ENCODE measurements at places on chromosomes 3 and 15.

DNA sequence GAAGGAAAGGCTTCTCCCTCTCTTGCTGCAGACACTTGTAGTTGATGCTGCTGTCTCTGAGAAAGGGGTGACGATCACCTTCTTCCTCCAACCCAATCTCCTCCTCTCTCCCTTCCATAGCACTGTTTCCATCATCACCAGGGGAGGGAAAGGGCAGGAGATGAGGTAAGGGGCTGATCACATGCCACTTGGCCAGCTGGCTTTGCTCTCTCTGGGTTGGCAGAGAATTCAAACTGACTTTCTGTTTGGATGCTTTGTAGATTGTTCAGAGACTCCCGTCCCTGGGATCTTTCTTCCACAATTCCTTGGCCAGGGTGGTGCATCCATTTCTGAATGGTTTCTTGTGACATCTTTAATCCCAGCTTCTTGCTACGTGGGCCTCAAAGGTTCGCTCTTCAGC is 43.2 kb upstream of the ZNF148 start:
- DNase-seq: no peak

DNA sequence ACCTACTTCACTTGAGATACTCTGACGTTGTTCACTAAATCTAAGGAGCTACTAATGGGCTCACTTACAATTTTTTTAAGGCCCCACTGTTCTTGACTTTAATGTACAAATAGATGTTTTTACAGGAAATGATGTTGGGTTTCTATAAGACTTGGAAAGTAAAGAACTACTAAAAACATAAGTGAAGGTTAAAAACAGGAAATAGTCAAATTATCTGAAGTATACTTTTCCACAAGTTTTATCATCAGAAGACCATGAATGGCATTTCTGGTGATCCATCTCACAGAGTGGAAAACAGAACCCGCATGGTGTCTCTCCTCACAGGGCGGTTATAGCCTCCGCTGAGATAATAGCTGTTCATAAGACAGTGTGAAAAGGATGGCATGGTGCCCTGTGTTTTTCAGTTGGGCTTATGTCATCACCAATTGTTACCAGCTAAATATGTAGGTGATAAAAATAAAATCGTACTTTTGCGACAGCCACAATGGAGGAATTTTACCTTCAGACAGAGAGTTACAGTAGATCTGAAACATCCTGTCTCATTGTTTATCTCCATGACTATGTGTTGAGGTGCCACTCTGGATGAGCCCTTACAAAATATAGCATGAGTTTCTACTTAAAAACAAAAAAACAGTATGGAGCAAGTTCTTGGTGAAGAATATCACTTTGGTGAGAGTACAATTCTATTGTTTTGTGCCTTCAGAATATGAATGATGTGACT is 462.4 kb downstream of the RAP2B start:
- DNase-seq: no peak

DNA sequence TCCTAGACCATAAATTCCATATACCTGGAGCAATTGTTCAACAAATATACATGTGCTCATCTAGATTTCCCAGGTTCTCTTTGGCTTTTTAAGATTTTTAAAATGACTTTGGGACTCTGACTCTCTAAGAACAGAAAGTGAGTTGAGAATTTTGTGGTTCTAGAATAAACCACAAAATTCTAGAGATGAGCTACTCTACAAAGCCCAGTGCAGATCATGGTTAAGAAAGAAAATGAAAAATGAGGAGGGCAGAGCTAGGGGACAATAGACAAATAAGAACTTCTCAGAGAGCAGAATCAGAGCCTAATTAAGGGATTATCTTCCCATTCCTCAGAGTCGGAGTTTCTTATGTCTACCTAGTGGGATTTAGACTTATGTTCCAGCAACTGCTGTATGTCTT is 694.7 kb downstream of the ZNF385D start:
- DNase-seq: no peak

- no peak for DNase-seq
Measured at GRCh38 chr3:190362258-190362657, 25.7 kb upstream of the CLDN16 start.

DNA sequence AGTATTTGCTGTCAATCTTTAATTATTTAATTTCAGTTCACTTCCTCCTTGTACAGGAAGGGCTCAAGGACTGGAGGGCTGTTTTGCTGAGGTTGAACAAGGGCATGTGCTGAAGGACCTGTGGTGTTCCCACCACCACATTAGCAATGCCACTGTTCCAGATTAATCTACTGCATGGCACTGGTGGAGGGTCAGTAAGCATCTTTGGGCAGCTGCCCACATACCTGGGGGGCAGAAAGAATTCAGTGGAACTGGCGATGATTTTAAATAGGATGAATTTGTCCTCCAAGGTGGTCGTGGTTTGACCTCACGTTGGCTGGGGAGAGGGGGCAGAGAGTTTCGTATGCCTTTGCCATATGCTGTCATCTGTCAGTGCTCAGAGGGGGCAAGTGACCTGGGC is 244.8 kb downstream of the TLE3 start:
- no peak for DNase-seq

- DNase-seq: no peak
Measured at GRCh38 chr3:170759511-170760173, 110.4 kb downstream of the RPL22L1 start.

DNA sequence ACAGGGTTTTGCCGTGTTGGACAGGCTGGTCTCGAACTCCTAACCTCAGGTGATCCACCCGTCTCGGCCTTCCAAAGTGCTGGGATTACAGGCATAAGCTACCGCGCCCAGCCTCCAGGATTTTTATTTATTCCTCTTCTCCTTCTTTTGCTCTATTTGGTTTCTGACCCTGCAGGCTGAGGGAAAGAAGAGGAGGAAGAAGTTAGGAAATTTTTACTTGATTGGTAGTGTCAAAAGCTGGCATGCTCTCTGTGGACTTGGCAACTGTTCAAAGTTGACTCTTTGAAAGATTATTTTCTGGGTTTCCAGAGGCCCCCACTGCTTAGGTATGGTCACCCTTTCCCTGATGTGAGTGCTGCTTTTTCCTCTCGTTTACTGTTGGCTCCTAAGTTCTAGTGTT is 372.2 kb downstream of the DIPK2A start:
- no peak for DNase-seq

- DNase-seq: no peak
Measured at GRCh38 chr3:140842984-140843649, 98.5 kb upstream of the SLC25A36 start.

DNA sequence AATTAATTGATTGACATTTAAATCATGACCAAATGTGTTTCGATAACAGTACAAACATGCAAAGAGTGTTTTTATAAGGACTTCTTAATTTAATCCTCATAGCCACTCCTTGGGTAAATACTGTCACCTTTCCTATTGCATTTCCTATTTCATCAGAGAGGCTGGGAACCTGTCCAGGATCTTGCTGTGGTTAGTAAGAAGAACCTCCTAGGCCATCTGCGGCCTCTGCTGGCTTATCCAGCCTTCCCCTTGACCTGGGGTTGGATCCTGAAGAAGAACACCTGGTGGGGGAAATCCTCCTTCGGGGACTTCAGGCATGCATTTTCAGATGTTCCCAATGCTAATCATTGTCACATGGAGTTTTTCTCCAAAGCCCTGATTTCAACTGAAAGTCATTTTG is 25.5 kb downstream of the GLDN start:
- DNase-seq: no peak

DNA sequence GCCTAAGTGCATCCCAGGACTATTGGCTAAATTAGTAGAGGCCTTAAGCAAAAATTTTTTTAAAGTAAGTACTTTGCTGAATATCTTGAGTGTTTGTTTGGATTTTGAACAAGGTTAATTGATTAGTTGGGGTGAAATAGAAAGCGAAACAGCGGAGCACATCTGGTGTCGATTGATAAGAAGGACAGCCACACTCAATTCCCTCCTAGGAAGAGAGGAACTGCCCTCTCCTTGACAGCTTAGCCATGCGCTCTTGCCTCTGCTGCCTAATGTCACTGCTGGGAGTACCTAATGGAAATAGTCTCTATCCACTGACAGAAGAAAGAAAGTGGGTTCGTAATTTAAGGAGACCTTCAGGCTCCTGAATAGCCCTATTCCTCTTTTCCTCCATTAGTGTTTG is 943.6 kb downstream of the DIPK2A start:
- DNase-seq: no peak

DNA sequence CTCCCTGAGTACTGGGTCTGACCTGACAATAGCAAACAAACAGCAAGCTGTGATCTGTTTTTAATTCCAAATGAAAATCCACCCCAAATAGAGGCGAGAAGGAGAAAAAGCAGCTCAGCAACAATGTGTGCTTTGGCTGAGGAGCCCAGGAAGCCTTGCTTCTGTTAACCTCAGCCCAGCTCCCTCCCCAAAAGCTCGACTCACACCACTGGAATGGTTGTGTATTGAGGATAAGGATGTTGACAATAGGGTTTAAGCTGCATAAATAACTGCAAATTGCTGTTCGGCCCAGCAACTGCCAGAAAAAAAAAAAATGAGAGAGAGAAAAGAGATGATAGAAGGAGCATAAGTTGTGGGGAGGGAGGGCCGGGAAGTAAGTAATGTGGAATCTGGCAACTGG is 104.0 kb upstream of the TBC1D5 start:
- DNase-seq: no peak

DNA sequence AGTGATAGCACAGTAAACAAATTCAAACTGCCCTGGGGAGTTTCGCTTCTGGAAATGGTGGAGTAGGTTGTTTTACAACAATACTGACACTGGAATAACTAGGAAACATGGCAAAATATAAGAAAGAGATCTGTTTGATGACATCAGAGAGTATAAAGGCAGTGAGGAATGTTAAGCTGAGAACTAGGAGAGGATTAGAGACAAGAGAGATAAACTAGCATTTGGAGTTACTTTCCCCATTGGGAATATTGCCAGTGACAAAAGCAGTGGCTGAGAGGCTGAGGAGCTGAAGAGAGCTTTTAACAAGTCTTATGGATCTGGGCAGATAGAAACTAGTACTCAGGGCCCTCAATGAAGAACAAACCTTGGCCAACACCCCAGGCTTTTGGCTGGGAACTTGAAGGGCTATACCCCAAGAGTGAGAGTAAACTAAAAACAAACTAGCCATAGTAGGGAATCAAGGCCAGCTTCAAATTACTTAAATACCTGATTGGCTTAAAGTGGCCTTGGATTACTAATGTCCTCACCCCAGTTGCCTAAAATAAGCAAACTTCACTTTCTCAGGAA is 280.4 kb downstream of the KLF13 start:
- DNase-seq: no peak

DNA sequence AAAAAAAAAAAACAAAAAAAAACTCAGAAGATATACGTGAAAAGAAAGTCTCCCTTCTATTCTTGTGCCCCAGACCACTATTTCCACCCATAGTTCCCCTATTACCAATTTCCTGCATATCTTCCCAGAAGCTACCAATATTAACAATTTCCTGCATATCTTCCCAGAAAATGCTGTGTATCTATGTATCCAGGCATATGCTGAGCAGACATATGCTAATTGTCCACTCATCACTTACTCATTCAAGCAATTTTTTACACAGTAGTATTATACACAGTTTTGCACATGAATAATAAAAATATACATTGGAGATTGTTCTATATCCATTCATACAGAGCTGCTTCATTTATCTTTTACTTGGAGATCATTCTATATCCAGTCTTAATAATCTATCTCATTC is 12.6 kb upstream of the SLMAP start:
- no peak for DNase-seq

- no peak for DNase-seq
Measured at GRCh38 chr3:9730657-9731205, 804 bp upstream of the BRPF1 start.

- no peak for DNase-seq
Measured at GRCh38 chr3:101011136-101011535, 17.9 kb upstream of the ABI3BP start.

DNA sequence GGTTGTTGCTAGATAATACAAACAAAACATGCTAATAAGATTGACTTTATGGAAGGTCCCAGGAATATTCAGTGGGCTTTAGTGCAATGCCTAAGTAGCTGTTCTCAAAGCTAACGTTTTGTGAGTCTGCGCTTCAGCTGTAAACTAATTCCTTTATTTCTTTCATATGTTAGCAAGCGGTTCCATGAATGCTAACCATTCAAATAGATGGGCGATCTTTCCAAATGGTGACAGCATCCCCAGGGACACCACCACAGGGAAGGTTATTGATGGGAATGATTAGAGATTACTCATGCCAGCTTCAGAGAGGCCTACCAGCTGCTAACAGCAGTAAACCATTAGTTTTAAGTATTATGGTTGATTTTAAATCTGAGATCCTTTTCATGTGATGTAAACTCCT is 405.7 kb upstream of the MCTP2 start:
- no peak for DNase-seq

Data from activated CD8-positive, alpha-beta memory T cell treated with anti-CD3 and anti-CD28 coated beads for 4 hours (primary cell).